ENCODE measurements at places on chromosomes 2 and 18.
A peak's percentile ranks its signal among the peaks of the same experiment; 100 is the strongest.

GRCh38 chr18:79484661-79485621 is 89.2 kb downstream of the NFATC1 start:
- DNase-seq: no peak

DNA sequence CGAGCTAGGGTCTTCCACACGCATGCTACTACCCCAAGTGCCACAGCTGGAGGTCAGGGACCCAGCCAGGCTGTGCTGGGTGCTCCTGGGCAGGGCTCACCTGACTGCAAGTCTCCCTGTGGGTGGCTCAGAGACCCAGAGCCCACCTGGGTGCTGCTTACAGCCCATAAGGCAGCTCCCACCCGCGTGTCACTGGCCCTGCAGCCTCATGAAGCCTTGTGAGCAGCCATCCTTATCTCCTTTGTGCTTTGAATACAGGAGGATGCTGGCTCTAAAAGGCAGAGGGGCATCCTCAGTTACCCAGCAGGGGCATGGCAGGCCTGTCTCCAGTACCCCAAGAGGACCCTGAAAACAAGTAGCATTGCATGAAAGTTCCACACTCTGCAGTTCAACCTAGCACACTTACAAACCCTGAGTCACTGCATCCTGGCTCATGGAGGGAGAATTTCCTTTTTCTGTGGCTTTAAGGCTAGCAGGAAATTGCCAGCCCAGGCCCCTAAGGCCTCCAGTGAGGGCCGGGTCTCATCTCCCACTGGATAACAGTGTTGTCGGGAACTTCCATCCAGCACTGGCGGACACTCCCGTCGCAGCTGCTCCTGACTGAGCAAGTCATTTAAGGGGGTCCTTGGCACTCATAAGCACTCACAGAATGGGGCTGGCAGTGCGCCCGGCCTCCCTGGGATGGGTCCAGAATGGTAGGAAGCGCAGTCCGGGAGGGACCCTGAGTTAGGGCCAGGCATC is 137.1 kb downstream of the RPIA start:
- no peak for DNase-seq

- no peak for DNase-seq
Measured at GRCh38 chr2:223169830-223170605, 118.0 kb downstream of the KCNE4 start.

GRCh38 chr2:23530206-23530908 is 145.4 kb downstream of the KLHL29 start:
- DNase-seq: no peak

GRCh38 chr2:206869824-206870495 is 69.4 kb upstream of the CPO start:
- DNase-seq: no peak

GRCh38 chr2:170340693-170341068 is 162.7 kb downstream of the MYO3B start:
- peak; percentile 23 for DNase-seq

- DNase-seq: no peak
Measured at GRCh38 chr18:13450289-13451212, 232.0 kb downstream of the LDLRAD4 start.

GRCh38 chr2:169222665-169223064 is 139.7 kb downstream of the LRP2 start:
- peak; percentile 11 for DNase-seq

- no peak for DNase-seq
Measured at GRCh38 chr2:54902763-54903162, 147.5 kb downstream of the RTN4 start.

GRCh38 chr2:105287692-105288091 is 41.8 kb downstream of the TGFBRAP1 start:
- peak; percentile 37 for DNase-seq

DNA sequence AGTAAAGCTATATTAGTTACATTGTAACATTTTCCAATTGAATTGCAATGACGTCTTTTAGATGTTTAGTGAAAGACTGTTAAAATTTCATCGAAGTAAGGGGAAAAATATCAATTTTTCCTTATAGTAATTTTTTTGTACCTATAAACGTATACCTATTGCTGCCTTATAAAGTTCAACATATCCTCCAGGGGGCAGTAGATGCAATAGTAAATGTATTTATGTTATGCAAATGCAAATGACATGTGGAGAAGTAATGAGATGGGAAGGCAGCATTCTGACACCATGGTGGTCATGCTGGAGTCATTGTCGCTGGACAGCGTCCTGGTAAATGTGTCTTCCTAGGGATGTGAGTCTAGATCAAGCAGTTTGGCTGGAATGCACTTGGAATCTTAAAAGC is 38.7 kb downstream of the MSTN start:
- peak; percentile 62 for DNase-seq

- DNase-seq: peak; percentile 30
Measured at GRCh38 chr18:23209031-23209430, 73.7 kb downstream of the CABLES1 start.

DNA sequence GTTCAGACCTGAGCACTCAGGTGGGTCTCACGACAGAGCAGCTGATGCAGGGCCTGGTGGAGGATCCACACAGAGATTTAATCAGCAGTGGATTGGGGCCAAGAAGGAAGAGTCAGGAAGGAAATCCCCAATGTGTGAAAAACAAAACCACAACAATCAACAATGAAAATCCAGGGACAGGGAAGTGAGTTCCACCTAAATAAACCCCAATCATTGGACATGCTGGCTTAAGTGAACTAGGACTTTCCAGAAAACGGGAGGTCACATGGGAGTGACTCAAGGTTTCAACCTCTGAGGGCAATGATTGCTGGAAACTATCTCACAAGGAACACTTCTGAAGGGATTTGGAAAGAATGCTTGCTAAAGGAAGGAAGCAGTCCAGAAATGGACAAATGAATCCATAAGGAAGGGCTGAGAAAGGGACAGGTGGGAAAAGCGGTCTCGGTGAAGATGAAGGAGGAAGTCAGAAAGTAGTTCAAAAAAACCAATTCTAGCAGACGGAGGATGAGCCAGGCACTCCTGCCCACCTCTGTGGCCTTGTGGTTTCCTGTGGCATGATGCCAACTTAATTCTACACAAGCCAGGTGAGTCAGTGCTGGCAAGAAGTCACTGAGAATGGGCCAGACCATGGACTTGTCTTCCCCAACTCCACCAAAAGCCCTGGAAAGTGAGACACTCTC is 15.4 kb upstream of the XDH start:
- peak; percentile 30 for DNase-seq

GRCh38 chr2:98293030-98293429 is 53.2 kb upstream of the CNGA3 start:
- DNase-seq: no peak

GRCh38 chr2:71125506-71126294 is 4.3 kb downstream of the MCEE start:
- no peak for DNase-seq

GRCh38 chr2:212940816-212941215 is 210.6 kb downstream of the IKZF2 start:
- DNase-seq: no peak

DNA sequence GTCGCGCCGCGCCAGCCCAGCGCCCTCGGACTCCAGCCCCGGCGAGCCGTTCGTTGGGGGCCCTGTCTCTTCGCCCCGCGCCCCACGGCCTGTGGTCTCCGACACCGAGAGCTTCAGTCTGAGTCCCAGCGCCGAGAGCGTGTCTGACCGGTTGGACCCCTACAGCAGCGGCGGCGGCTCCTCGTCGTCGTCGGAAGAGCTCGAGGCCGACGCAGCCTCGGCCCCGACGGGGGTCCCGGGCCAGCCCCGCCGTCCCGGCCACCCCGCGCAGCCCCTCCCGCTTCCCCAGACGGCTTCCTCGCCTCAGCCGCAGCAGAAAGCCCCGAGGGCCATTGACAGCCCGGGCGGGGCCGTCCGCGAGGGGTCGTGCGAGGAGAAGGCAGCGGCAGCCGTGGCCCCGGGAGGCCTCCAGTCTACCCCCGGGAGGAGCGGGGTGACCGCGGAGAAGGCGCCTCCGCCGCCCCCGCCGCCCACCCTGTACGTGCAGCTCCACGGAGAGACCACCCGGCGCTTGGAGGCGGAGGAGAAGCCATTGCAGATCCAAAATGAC is 1.4 kb downstream of the PHLPP1 start:
- peak; percentile 45 for DNase-seq

DNA sequence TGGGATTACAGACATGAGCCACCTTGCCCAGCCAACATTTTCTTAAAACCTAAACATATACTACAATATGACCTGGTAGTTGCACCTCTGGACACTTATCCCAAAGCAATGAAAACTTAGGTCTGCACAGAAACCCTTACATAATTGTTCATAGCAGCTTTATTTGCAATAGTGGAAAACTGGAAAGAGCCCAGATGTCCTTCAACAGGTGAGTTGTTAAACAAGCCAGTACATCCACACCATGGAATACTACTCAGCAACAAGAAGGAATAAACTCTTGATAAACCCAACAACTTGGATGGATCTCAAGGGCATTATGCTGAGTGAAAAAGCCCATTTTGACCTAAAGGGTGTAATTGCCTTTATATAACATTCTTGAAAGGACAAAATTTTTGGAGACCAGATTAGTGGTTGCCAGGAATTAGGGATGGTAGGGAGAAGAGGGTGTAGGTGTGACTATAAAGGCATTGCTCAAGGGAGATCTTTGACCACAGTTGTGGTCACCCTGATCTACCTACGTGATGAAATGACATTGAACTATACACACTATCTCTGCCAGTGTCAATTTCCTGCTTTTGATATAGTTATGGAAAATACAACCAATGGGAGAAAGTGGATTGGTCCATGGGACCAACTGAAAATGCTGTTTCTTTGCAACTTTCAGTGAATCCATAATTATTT is 11.9 kb upstream of the AMMECR1L start:
- DNase-seq: no peak

- DNase-seq: no peak
Measured at GRCh38 chr2:228407821-228408220, 226.3 kb upstream of the SPHKAP start.

- no peak for DNase-seq
Measured at GRCh38 chr18:24651434-24651833, 191.0 kb downstream of the HRH4 start.

GRCh38 chr2:235230821-235231601 is 262.8 kb upstream of the AGAP1 start:
- DNase-seq: no peak

- peak; percentile 46 for DNase-seq
Measured at GRCh38 chr2:170235860-170236679, 58.1 kb downstream of the MYO3B start.

- no peak for DNase-seq
Measured at GRCh38 chr2:58699411-58699810, 458.3 kb upstream of the FANCL start.

DNA sequence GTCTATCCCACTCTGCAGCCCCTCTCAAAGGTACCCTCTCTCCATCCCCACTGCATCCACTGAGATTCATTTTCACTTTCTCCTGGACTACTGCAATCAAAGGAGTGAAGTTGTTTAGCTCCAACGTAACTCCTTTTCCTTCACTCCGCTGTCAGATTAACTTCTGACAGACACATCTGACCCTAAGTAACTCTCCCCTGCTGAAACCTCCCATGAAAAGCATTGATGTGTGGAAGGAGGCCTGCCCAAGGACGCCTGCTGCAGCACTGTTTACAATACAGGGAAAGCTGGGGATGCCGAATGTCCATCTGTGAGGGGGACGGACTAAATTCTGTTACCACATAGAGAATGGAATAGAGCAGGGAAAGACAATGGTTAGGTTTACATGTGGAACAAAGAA is 114.8 kb downstream of the TMEM163 start:
- no peak for DNase-seq

- no peak for DNase-seq
Measured at GRCh38 chr2:767944-768343, 90.7 kb upstream of the TMEM18 start.

DNA sequence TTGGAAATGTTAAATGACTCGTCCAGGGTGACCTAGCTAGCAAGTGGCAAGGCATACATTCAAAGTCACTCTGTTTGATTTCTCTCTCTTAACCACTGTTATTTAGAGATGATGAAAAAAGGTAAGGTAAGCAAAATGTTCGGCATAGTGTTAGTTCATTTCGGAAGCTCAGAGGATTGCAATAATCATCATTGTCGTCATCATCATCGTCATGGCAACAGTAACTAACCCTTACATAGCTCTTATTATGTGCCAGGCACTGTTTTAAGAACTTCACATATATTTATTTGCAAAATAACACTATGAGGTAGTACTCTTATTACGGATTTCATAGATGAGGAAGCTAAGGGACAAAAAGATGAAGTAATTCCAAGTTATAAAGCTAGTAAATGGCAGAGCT is 292.7 kb upstream of the CXCR4 start:
- no peak for DNase-seq

- DNase-seq: no peak
Measured at GRCh38 chr2:218047536-218048225, 21.4 kb upstream of the RUFY4 start.

DNA sequence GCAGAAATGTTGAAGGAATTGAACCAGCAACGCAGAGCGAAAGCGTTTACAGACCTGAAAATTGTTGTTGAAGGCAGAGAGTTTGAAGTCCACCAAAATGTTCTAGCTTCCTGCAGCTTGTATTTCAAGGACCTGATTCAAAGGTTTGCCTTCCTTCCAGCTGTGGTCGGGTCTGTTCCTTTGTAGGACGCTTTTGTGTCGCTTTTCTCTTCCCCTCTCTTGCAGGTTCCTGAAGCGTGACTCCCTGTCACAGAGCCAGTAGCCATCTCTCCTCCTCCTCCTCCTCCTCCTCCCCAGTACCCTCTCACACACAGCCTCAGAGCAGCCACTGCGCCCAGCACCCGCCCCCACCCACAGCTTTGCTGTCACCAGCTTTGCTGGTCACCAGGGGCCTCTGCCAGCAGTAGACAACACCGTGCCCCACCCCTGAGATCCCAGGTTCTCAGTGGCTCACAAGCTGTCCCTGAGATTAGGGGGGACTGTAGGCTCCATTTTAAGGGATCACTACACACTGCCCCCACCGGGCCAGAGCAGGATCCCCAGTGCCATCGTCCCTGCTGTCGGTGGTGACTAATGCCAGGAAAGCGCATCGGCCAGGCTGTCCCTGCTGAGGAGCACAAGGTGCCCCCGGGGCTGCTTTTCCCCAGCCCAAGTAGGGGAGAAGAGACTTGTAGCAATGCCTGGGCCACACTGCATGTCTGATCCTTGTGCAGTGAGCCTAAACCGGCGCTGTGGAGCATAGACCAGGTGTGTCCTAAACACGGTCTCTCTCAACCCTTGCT is 242.3 kb downstream of the ATAD2B start:
- no peak for DNase-seq

DNA sequence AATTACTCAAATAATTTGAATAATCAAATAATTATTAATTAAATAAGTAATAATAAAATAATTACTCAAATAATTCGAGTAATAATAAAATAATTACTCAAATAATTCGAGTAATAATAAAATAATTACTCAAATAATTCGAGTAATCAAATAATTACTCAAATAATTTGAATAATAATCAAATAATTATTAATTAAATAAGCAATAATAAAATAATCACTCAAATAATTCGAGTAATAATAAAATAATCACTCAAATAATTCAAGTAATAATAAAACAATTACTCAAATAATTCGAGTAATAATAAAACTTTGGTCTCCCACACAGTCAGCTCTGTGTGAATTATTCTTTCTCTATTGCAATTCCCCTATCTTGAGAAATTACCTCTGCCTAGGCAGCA is 30.0 kb upstream of the LINC00305 start:
- no peak for DNase-seq

- no peak for DNase-seq
Measured at GRCh38 chr2:46983065-46983801, 67.6 kb upstream of the MCFD2 start.

Measured in activated CD4-positive, alpha-beta T cell treated with anti-CD3 and anti-CD28 coated beads, Interleukin-2, Interleukin-6, amounts not matched to agents 100 ng/mL and 50 ng/mL, durations not matched to agents 16 hours and 8 hours (primary cell).